Breast epithelium (tissue), 4 donors: ENCODE measurements at places on chromosomes 2 and 18. TPM values are rescaled to one million over a fixed set of nuclear protein-coding genes. Genes with fewer than 3 reads are reported as not detected.

Gene TMEFF2
- total RNA-seq: not detected

Gene DTYMK
- total RNA-seq: 16.8 TPM

Gene COLEC12
- total RNA-seq: 11.7 TPM

Gene DNAH7
- total RNA-seq: 10.5 TPM

Gene MAP3K20
- 34.8 TPM for total RNA-seq

Gene FAP
- total RNA-seq: 36.0 TPM

Gene GKN1
- not detected for total RNA-seq

Gene MC5R
- not detected for total RNA-seq

Gene OTX1
- not detected for total RNA-seq

Gene CYRIA
- total RNA-seq: 12.5 TPM

GRCh38 chr2:176514805-176515500 is 245.7 kb downstream of the MTX2 start:
- H3K4me3 ChIP-seq: no peak overlapping the region
- no peak overlapping the region for H3K27ac ChIP-seq
- no peak for DNase-seq
- no peaks in the 10 kb centered on the region for H3K4me1 ChIP-seq
- no peaks in the 10 kb centered on the region for H3K36me3 ChIP-seq

- H3K27me3 ChIP-seq: no peaks in the 10 kb centered on the region
- H3K4me1 ChIP-seq: no peaks in the 10 kb centered on the region
- no peak for DNase-seq
- H3K27ac ChIP-seq: no peak overlapping the region
- H3K4me3 ChIP-seq: no peak overlapping the region
- no peaks in the 10 kb centered on the region for H3K36me3 ChIP-seq
Observed at GRCh38 chr2:36664696-36665076, 31.8 kb upstream of the VIT start.

- H3K36me3 ChIP-seq: no peaks in the 10 kb centered on the region
- no peaks in the 10 kb centered on the region for H3K4me1 ChIP-seq
- H3K27me3 ChIP-seq: no peaks in the 10 kb centered on the region
- DNase-seq: no peak
Observed at GRCh38 chr18:75868031-75868430, 440.5 kb upstream of the SMIM21 start.

GRCh38 chr2:186903216-186903615 is 54.2 kb upstream of the ZSWIM2 start:
- no peak overlapping the region for H3K27ac ChIP-seq
- no peak overlapping the region for H3K4me3 ChIP-seq
- no peak for DNase-seq

DNA sequence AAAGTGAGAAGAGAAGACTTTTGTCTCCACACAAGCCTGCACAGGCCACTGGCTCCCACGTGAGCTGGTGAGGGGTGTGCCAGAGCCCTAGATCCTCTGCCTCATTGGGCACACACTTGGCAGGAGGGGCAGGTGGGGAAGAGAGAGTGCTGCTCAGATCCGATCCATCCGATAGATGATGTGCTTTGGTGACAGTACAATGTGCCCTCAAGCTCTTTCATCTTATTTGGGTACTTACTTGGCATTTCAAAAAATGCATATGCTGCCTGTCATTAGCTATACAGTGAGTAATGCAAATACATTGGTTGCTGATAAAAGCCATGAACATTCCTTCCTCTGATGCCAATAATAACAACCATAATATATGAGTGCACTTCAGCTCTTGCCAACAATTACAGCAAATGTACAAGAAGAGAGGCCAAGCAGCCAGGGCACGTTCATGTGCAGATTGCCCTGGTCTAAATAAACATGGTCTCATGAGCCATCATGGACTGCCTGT is 255.3 kb downstream of the VAPA start:
- H3K27ac ChIP-seq: no peak overlapping the region
- H3K4me1 ChIP-seq: no peaks in the 10 kb centered on the region
- H3K27me3 ChIP-seq: no peaks in the 10 kb centered on the region
- no peak overlapping the region for H3K4me3 ChIP-seq
- no peaks in the 10 kb centered on the region for H3K36me3 ChIP-seq

- H3K27me3 ChIP-seq: no peaks in the 10 kb centered on the region
- DNase-seq: no peak
- H3K36me3 ChIP-seq: no peaks in the 10 kb centered on the region
Observed at GRCh38 chr18:62784338-62784965, 69.1 kb downstream of the PHLPP1 start.

DNA sequence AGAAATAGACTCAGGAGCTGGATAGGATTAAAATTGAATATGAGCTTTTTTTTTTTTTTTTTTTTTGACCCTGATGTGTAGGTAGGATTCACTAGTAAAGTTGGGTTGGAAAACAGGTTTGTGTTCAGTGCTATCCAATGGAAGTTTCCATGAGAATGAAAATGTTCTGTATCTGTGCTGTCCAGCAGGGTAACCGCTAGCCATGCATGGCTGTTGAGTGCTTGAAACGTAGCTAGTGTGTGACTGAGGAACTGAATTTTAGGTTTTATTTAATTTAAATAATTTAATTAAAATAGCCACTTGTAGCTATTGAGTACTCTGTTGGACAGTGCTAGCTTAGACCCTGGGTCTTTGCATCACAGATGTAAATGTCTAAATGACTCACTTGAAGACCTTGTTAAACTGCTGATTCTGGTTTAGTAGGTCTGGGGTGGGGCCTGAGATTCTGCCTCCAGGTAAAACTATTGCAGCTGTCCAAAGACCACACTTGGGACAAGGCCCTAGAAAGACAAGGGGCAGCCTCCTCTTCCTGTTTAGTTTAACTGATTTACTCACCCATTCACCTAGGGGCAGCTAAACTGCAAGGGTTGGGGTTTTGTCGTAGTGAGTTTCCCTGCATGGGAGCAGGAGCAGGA is 84.7 kb upstream of the STON1 start:
- H3K4me1 ChIP-seq: no peaks in the 10 kb centered on the region
- no peak overlapping the region for H3K27ac ChIP-seq
- no peaks in the 10 kb centered on the region for H3K36me3 ChIP-seq
- no peaks in the 10 kb centered on the region for H3K27me3 ChIP-seq
- no peak for DNase-seq
- H3K4me3 ChIP-seq: no peak overlapping the region

- H3K4me1 ChIP-seq: no peaks in the 10 kb centered on the region
- H3K36me3 ChIP-seq: no peaks in the 10 kb centered on the region
- H3K27ac ChIP-seq: no peak overlapping the region
- H3K27me3 ChIP-seq: peaks cover 3% of the 10 kb centered on the region
- H3K4me3 ChIP-seq: no peak overlapping the region
Observed at GRCh38 chr2:192413812-192414681, 219.3 kb upstream of the TMEFF2 start.

GRCh38 chr2:74577448-74577847 is 22.9 kb downstream of the DOK1 start:
- no peaks in the 10 kb centered on the region for H3K4me1 ChIP-seq
- H3K27me3 ChIP-seq: no peaks in the 10 kb centered on the region
- H3K27ac ChIP-seq: peak overlapping the region; percentile 57
- no peak for DNase-seq
- H3K4me3 ChIP-seq: no peak overlapping the region
- no peaks in the 10 kb centered on the region for H3K36me3 ChIP-seq

- no peak overlapping the region for H3K27ac ChIP-seq
- no peaks in the 10 kb centered on the region for H3K36me3 ChIP-seq
- no peaks in the 10 kb centered on the region for H3K27me3 ChIP-seq
- no peak for DNase-seq
- H3K4me1 ChIP-seq: no peaks in the 10 kb centered on the region
Observed at GRCh38 chr18:26046419-26047077, 43.9 kb downstream of the SS18 start.

- no peak for DNase-seq
- no peak overlapping the region for H3K4me3 ChIP-seq
- no peaks in the 10 kb centered on the region for H3K4me1 ChIP-seq
- H3K36me3 ChIP-seq: no peaks in the 10 kb centered on the region
Observed at GRCh38 chr2:183678908-183679307, 554.7 kb downstream of the NUP35 start.

DNA sequence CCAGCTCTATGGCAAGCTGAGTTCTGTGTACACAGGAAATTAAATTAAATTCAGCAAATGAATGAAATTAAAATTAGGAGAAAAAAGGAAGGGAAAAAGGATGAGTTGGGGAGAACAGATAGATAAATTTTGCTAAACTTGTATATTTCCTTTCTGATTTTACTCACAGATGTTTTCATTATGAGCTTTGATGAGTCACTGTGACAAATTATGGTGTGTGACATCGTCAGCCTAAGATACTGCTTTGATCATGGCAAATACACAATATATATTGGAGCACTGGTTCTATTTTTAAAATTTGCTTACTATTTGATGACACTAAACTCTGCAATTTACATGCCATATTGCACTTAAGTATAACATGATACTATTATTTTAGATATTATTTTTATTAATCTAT is 464.6 kb upstream of the SPHKAP start:
- H3K4me3 ChIP-seq: no peak overlapping the region
- no peak for DNase-seq
- no peaks in the 10 kb centered on the region for H3K27me3 ChIP-seq
- no peaks in the 10 kb centered on the region for H3K4me1 ChIP-seq
- H3K36me3 ChIP-seq: no peaks in the 10 kb centered on the region
- no peak overlapping the region for H3K27ac ChIP-seq

GRCh38 chr2:45825001-45825651 is 173.7 kb downstream of the PRKCE start:
- no peaks in the 10 kb centered on the region for H3K27me3 ChIP-seq
- H3K36me3 ChIP-seq: no peaks in the 10 kb centered on the region

DNA sequence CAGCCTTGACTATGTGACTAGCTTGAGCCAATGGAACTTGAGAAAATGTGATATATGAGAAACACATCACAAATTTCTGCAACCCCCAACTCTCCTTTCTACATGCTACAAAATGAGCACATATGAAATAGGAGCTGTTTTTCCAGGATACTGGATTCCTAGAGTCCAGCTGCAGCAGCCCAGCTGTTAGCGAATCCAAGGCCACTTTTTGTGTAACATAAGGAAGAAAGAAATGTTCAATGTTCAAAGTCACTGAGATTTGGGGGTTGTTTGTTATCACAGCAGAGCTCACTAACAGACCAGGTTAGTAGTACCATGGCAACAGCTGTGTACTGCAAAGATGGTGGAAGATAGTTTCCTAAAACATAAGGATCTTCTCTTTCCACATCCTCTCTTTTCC is 12.6 kb upstream of the COL6A3 start:
- no peak overlapping the region for H3K27ac ChIP-seq
- H3K4me1 ChIP-seq: no peaks in the 10 kb centered on the region
- no peak for DNase-seq
- no peaks in the 10 kb centered on the region for H3K27me3 ChIP-seq
- no peaks in the 10 kb centered on the region for H3K36me3 ChIP-seq
- H3K4me3 ChIP-seq: no peak overlapping the region

- H3K36me3 ChIP-seq: no peaks in the 10 kb centered on the region
- no peaks in the 10 kb centered on the region for H3K27me3 ChIP-seq
- H3K4me1 ChIP-seq: no peaks in the 10 kb centered on the region
Observed at GRCh38 chr2:9378433-9379390, 44.6 kb downstream of the ITGB1BP1 start.

DNA sequence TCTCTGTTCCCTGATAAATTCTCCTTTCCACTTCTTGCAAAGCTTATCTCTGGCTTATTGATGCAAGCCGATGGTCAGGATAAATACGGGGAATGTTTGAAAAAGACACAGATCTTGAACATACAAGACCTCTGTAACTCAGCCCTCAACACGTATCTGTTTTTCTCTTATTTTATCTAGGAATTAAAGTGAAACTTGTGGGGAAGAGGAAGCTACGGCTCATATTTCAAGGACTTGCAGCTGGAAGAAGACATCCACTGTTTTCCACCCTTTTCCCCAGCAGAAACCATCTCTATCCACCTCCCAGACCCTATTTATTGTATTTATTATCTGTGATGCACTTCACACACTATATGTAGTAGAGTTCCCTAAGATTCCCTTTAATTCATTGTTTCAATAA is 98.4 kb upstream of the TANK start:
- no peak overlapping the region for H3K4me3 ChIP-seq
- no peak for DNase-seq
- H3K36me3 ChIP-seq: no peaks in the 10 kb centered on the region

DNA sequence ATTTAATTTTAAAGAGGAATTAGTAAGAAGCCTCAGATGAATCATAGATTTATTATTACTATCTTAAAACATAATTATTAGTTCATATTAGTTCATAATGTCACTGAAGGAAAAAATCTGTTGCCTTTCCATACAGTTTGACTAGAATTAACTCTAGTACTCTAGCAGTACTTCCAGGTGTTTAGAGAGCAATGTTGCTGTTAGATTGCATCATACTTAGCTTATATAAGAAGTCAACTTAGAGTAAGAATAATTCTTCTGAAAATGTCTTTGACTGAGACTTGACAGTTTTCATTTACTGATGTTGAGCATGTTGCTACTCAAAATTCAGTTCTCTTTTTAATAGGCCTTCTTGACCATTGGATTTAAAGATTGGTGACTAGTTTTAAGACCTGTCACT is 4.7 kb downstream of the RAB3GAP1 start:
- H3K27me3 ChIP-seq: no peaks in the 10 kb centered on the region
- H3K4me1 ChIP-seq: no peaks in the 10 kb centered on the region
- no peak overlapping the region for H3K4me3 ChIP-seq

- H3K4me1 ChIP-seq: no peaks in the 10 kb centered on the region
- no peak for DNase-seq
- H3K27me3 ChIP-seq: no peaks in the 10 kb centered on the region
Observed at GRCh38 chr18:28725876-28726275, 548.9 kb upstream of the CDH2 start.

DNA sequence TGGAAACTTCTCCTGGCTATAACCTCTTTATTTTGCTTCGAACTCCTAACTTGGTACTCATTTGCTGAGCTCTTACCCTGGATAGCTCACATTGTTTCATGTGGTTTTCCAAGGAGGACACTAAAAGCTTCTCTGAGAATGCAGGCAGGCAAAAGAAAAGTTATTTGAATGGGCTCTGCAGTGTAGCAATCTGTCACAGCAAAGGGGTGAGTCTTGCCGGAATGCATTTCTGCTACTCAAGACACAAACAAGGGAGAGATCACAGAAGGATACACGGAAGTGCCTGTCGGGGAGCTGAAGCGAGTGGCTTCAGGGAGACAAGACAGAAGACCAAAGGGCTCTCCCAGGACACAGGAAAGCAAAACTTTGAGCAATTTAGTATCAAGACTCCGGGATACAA is 265.4 kb downstream of the SS18 start:
- no peak overlapping the region for H3K4me3 ChIP-seq
- DNase-seq: no peak
- H3K27ac ChIP-seq: no peak overlapping the region
- H3K4me1 ChIP-seq: no peaks in the 10 kb centered on the region
- H3K27me3 ChIP-seq: no peaks in the 10 kb centered on the region
- no peaks in the 10 kb centered on the region for H3K36me3 ChIP-seq

GRCh38 chr2:234348081-234348480 is 148.8 kb downstream of the ARL4C start:
- no peak for DNase-seq
- no peaks in the 10 kb centered on the region for H3K4me1 ChIP-seq
- H3K27me3 ChIP-seq: no peaks in the 10 kb centered on the region
- H3K36me3 ChIP-seq: no peaks in the 10 kb centered on the region

- no peak overlapping the region for H3K27ac ChIP-seq
- no peak overlapping the region for H3K4me3 ChIP-seq
- no peaks in the 10 kb centered on the region for H3K4me1 ChIP-seq
- DNase-seq: no peak
- no peaks in the 10 kb centered on the region for H3K36me3 ChIP-seq
Observed at GRCh38 chr18:61132031-61132430, 201.2 kb upstream of the CDH20 start.

- no peak overlapping the region for H3K27ac ChIP-seq
- no peaks in the 10 kb centered on the region for H3K27me3 ChIP-seq
- H3K36me3 ChIP-seq: no peaks in the 10 kb centered on the region
- DNase-seq: no peak
Observed at GRCh38 chr2:234467289-234467688, 29.6 kb downstream of the ARL4C start.
